Vein endothelial cell (primary cell): ENCODE measurements at places on chromosomes 3 and 15. TPM values are rescaled to one million over a fixed set of nuclear protein-coding genes. Genes with fewer than 3 reads are reported as not detected.

The LRRIQ4 gene
- total RNA-seq, result under 0.01 and 0.19 TPM in 2 replicates

The GOLGA8R gene
- 0.57 and 2.3 TPM in 2 replicates for total RNA-seq

The SNTN gene
- not detected in 2 replicates for total RNA-seq

The ACAN gene
- total RNA-seq, result under 0.01 and 0.48 TPM in 2 replicates

The SGO1 gene
- total RNA-seq, result 4.6 and 7.1 TPM in 2 replicates

The BCL2A1 gene
- 1.4 TPM in 1 of 2 replicates, not detected in the other for total RNA-seq

The CXCR6 gene
- total RNA-seq, result not detected in 2 replicates

The ISG20 gene
- 4.5 and 4.9 TPM in 2 replicates for total RNA-seq

The VIPR1 gene
- total RNA-seq, result 0.96 and 2.0 TPM in 2 replicates

The LRRC31 gene
- total RNA-seq, result not detected in 2 replicates

The INO80 gene
- 19.7 and 26.8 TPM in 2 replicates for total RNA-seq

The APBA2 gene
- 19.0 and 24.2 TPM in 2 replicates for total RNA-seq

The HHATL gene
- not detected in 2 replicates for total RNA-seq

The KLHDC8B gene
- 35.9 and 37.5 TPM in 2 replicates for total RNA-seq

The ADIPOQ gene
- not detected in 2 replicates for total RNA-seq

The GPR149 gene
- total RNA-seq, result not detected in 2 replicates

The SLC15A2 gene
- under 0.01 and 0.33 TPM in 2 replicates for total RNA-seq

The PEX5L gene
- total RNA-seq, result under 0.01 TPM in 1 of 2 replicates, not detected in the other

The GABRB3 gene
- 0.76 TPM in 1 of 2 replicates, not detected in the other for total RNA-seq
